Trophoblast cell (in vitro differentiated cells and primary cell): ENCODE measurements at places on chromosomes 6 and 20.

GRCh38 chr6:44733126-44733525, 345.6 kb downstream of the CDC5L start:
- H3K4me1 ChIP-seq, result peaks cover 7% of the 10 kb centered on the region
- no peak for DNase-seq
- H3K27me3 ChIP-seq, result no peaks in the 10 kb centered on the region
- H3K4me3 ChIP-seq, result no peak overlapping the region
- no peak overlapping the region for H3K27ac ChIP-seq

- no peaks in the 10 kb centered on the region for H3K36me3 ChIP-seq
- no peaks in the 10 kb centered on the region for H3K27me3 ChIP-seq
- DNase-seq, result peak; percentile 30
- no peak overlapping the region for H3K27ac ChIP-seq
Measured at GRCh38 chr6:117389227-117390057, 36.3 kb downstream of the ROS1 start.

DNA sequence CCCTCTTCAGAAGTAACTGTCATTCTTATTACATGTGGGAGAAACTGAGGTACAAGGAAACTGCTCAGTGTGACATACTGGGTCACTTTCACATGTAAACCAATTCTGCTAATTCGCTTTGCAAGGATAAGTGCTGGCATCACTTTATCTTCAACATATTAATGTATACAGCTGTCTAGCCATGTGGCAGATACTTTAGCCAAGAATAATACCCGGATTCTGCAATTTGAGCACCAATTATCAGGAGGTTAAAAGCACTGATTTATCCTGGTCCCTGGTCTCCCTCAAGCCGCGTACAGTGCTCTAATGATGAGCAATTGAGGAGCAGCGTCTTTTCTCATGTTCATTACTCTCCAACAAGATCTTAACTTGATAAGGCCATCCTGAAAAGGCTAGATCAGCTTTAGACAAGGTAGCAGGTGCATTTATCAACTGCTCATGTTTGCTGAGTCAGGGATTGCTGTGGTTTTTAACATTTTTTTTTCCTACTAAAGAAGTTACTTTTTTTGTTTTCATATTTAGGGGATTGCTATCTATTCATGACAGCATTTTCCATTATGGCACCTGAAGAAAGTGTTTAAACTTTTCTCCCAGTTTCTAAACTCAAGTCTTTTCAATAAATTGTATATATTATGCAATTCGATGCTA, 1066.3 kb upstream of the MAP3K7 start:
- no peaks in the 10 kb centered on the region for H3K27me3 ChIP-seq
- DNase-seq, result no peak
- no peak overlapping the region for H3K27ac ChIP-seq

- no peak overlapping the region for H3K27ac ChIP-seq
- H3K36me3 ChIP-seq, result no peaks in the 10 kb centered on the region
- no peaks in the 10 kb centered on the region for H3K27me3 ChIP-seq
- no peak for DNase-seq
- peak overlapping the region; percentile 23 for H3K4me3 ChIP-seq
Measured at GRCh38 chr6:3771407-3772011, 20.0 kb upstream of the PXDC1 start.

DNA sequence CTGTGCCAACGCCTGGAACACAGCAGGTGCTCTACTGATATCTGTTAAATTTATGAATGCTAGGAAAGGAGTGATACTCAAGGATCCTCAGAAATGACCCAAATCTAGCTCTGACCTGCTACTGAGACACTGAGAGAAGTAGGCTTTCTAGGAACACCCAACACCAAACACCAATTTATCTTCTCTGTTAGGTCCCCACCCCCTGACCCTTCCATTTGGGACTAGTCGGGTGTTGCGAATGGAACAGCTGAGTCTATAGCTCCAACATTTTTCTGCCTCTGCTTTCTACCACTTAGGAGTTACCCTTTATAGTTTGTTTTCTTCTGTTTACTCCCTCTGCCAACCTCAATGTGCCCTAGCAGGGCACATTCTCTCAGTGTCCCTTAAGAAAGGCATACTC, 24.0 kb downstream of the CPNE1 start:
- no peaks in the 10 kb centered on the region for H3K36me3 ChIP-seq
- no peak for DNase-seq
- no peak overlapping the region for H3K4me3 ChIP-seq
- no peaks in the 10 kb centered on the region for H3K27me3 ChIP-seq

DNA sequence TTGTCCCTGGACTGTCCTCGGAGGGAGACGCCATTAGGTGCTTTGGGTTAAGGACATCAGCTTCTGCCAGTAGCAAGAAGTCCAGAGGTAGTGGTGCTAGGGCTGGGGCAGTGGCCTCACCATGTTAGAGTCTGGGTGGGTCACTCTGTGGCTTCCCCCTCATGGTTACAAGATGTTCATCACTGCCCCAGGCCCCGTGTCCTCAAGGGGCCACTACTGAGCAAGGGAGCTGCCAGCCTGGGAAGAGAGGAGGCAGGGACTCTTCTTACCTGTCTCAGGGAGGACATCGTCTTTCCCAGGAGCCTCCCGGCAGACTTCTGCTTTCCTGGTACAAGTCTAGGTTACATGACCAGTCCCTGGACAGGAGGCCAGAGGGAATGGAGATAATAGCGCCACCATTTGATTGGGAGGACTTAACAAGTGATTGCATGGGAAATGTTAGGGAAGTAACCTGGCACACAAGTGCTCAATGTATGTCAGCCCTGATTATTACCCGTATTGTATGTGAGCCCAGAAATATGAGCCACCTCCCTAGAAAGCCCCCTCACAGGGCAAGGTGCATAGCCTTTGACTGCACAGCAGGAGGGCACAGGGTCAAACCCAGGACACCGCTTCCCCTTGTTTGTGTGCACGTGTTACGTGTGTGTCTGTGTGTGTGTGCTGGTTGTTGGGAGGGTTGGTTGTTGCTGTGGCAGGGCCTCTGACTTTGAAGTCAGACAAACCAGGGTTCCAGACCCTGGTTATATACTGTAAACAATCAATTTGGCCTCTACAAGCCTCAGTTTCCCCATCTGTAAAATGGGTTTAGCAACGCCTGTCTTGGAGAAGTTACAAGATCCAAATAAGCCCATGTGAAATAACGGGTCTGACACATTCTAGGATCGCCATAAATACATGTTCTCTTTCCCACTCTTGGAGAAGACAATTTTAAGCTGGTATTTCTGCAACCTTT, 30.0 kb downstream of the SIRPA start:
- H3K27ac ChIP-seq, result no peak overlapping the region
- no peaks in the 10 kb centered on the region for H3K4me1 ChIP-seq
- H3K36me3 ChIP-seq, result peaks cover 3% of the 10 kb centered on the region
- no peak for DNase-seq
- no peak overlapping the region for H3K4me3 ChIP-seq

DNA sequence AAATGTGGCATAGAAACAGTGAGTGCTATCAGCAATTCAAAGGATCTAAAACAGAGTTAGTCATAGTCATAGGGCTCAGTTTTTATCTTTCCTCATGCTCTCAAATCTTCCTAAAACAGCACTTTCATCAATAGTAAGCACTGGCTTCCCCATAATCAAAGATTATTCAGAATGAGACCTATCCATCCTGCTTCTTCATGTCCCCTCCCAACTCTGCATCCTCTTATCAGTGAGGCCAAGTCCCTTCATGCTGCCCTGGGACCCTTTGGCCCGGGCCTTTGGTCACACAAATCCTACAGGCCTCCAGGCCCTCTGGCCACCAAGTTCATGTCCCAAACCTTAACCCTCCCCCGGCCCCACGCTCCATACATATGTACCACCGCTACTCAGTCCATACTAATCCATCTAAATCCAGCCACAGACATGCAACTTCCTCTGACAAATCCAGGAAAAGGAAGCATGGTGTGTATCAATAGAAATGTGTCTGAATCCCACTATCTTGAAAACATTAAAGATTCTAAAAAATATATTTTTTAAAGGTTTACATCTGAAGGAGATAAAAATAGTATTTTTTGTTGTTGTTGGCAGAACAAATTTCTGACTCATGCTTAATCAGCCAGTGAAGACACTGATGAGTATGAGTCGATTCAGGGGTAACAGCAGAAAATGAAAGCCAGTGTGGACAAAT, 143.5 kb downstream of the PDE7B start:
- H3K27me3 ChIP-seq, result no peaks in the 10 kb centered on the region
- no peaks in the 10 kb centered on the region for H3K36me3 ChIP-seq
- no peak overlapping the region for H3K4me3 ChIP-seq
- no peaks in the 10 kb centered on the region for H3K4me1 ChIP-seq
- no peak for DNase-seq

GRCh38 chr6:140987364-140988155, 1145.2 kb upstream of the GJE1 start:
- no peaks in the 10 kb centered on the region for H3K4me1 ChIP-seq
- H3K27ac ChIP-seq, result no peak overlapping the region
- no peak for DNase-seq
- no peak overlapping the region for H3K4me3 ChIP-seq
- no peaks in the 10 kb centered on the region for H3K27me3 ChIP-seq

- H3K27ac ChIP-seq, result no peak overlapping the region
- H3K27me3 ChIP-seq, result no peaks in the 10 kb centered on the region
- peaks cover 14% of the 10 kb centered on the region for H3K4me1 ChIP-seq
- no peaks in the 10 kb centered on the region for H3K36me3 ChIP-seq
- no peak overlapping the region for H3K4me3 ChIP-seq
Measured at GRCh38 chr6:42275376-42276033, 57.8 kb upstream of the MRPS10 start.
